CD4-positive, alpha-beta T cell (primary cell): ENCODE measurements at places on chromosomes 3 and 15. TPM values are rescaled to one million over a fixed set of nuclear protein-coding genes. Genes with fewer than 3 reads are reported as not detected.

NUP210 gene
- total RNA-seq: 82.0 TPM

- no peaks in the 10 kb centered on the region for H3K36me3 ChIP-seq
- no peak overlapping the region for H3K4me3 ChIP-seq
- H3K27me3 ChIP-seq: peaks cover 76% of the 10 kb centered on the region
These were observed 21.0 kb downstream of the ZIC4 start for GRCh38 chr3:147385059-147386012.

GRCh38 chr15:67193223-67193990 lies 61.1 kb downstream of the AAGAB start:
- no peak overlapping the region for H3K27ac ChIP-seq
- peaks cover 4% of the 10 kb centered on the region for H3K4me1 ChIP-seq
- H3K4me3 ChIP-seq: no peak overlapping the region
- peaks cover 57% of the 10 kb centered on the region for H3K36me3 ChIP-seq
- no peak for DNase-seq

DNA sequence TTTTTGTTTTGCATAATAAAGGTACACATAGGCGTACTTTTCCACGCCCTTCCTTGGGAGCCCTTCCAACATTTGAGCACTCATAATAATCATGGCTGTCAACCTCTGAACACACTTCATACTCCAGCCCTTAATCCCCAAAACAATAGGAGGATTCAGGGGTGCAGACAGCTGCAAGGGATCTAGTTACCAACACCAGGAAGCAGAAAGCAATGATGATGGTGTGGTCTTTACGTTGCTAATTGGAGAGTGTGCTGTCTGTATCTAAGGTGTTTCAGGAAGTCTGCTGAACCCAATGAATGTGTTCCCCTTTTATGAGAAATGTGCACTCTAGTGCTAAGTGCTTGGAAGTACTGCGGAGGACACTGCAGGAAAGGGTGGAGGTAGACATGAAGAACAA lies 60.3 kb upstream of the PDZRN3 start:
- H3K27ac ChIP-seq: no peak overlapping the region
- no peak overlapping the region for H3K4me3 ChIP-seq
- no peaks in the 10 kb centered on the region for H3K27me3 ChIP-seq
- DNase-seq: no peak
- no peaks in the 10 kb centered on the region for H3K36me3 ChIP-seq

GRCh38 chr3:129387487-129387886 lies 40.9 kb downstream of the EFCAB12 start:
- no peak for DNase-seq
- no peak overlapping the region for H3K27ac ChIP-seq
- H3K4me3 ChIP-seq: no peak overlapping the region
- H3K4me1 ChIP-seq: no peaks in the 10 kb centered on the region
- peaks cover 49% of the 10 kb centered on the region for H3K36me3 ChIP-seq
- H3K27me3 ChIP-seq: no peaks in the 10 kb centered on the region
